ENCODE measurements at places on chromosomes 4 and X.

DNA sequence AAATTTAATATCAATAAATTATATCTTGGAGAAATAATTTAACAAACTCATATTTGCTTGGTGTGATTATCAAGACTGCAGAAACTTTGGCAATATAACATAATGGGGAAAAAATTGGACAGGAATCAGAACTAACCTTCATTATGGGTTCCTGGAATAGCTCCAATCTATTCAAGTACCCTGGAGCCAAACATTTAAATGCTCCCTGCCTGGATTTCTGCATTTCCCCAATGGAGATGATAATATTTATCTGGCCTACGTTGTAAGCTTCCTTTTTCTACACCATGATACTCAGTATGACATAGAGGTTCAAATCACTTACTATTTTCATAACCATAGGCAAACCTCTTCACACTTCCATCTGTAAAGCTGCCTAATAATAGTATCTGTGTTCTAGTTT is 326.8 kb downstream of the TRIML1 start:
- DNase-seq: no peak

DNA sequence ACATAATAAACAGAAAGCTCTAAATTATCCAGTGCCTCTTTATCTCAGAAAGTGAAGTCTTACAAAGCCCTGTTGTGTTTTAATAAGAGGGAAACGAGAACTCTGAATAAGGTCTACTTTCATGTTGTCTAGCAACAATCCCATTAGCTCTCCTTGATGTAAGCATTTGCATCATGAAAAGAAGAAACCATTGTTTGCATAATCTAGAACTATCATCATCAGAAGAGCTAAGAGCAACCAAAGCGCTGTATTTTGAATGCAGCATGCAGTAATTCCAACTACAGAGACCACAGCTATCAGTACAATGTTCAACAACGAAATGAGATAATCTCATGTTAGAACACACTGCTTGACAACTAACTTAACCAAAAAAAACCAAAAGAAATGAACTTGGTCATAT is 257.1 kb downstream of the CAMK2D start:
- DNase-seq: no peak

DNA sequence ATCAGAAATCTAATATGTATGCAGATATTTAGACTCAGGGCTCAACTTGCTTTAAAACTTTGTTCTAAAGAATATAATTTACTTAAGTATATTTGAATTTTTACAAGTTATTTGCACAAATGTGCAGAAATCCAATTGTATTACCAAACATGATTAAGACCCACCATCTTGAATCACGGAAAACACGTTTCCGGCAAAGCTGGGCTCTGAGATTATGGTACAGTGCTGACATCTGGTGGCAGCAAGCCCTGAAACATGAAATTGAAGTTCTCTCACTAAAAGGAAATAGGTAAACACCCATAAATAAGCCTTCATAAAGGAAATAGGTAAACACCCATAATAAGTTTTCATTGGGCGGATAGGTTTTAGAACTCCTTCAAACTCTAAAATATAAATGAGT is 98.3 kb upstream of the MAOA start:
- peak; percentile 65 for DNase-seq

DNA sequence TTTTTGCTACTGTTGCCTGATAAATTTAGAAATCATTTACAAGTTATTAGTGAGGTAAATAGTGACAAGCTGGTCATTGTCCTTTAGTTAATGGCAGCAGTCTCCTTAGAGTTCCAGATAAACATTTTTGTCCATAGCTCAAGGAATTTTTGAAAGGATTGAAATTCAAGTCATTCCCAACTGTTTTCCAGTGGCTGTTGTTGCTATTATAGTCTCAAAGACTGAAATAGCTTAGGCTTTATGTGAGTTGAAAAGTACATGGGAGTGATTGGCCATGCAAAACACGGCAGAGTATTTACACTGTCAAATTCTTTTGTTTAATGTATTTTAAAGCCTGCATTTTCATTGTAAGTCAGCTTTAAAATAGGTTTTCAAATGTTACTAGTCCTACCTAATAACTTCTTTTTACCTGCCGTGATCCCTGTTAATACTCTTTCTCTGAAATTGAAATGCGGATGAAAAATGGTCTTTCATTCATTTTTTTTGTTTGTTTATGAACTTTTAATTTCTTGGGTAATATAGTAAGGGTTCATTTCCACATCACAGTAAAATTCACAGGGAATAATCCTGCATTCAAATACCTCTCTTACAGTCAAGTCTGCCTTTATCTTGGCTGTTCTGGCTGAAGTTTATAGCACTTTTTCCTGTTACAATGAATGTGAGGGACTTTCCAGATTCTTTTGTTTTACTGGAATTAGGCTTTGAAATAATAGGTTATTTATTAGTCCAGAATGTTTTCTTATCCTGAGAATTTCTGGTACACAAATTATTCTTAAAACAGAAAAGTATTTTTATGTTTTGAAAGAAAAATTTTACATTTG is 85.1 kb downstream of the PDLIM5 start:
- DNase-seq: no peak

- DNase-seq: peak; percentile 75
Measured at GRCh38 chr4:3660086-3660927, 105.9 kb upstream of the ADRA2C start.

DNA sequence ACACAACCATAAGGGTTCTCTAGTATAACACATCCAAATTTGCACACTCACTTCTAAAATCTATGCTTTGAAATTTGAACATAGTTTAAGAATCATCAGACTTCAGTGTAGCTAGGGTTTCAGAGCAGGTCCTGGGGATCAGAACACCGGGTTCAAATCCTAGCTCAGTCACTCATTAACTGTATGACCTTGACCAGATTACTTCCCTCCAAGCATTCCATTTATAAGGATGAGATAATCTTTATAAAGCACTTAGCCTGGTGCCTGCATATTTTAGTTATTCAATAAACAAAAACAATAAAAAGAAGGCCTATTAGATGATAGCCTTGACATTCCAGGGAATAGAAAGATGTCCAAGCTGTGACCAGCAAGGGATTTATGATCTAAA is 4.8 kb upstream of the STBD1 start:
- no peak for DNase-seq

All from WERI-Rb-1 (cell line).